ENCODE measurements at places on chromosomes 1 and 21.

DNA sequence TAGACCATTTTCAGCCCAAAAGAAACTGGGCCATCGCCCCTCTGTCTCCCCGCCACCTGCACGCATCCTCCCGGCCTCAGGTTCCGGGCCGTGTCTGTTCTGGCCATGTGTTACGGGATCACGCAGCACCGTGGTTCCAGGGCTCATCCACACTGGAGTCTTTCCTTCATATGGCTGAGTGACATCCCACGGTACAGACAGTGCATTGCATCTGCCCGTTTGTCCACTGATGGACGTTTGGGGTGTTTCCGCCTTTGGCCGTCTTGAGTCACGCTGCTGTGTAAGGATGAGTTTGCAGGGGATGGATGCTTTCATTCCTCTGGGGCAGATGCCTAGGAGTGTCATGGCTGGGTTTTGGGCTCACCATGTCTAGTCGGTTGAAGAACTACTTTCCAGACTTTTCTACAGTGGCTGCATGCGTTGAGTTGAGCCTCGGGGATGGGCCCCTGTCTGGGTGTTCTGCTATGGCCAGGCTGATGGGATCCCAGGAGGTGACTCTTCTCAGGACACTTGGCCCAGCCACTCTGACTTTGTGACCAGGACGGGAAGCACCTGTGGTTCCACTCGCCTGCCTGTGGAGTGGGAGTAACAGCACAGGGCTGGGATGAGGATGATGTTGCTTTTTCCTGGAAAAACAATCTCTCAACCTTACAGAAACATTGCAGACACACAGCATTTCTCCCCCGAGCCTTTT is 16.8 kb downstream of the RRP1 start:
- DNase-seq = no peak

- DNase-seq = no peak
Measured at GRCh38 chr1:63342402-63342801, 20.0 kb downstream of the FOXD3 start.

DNA sequence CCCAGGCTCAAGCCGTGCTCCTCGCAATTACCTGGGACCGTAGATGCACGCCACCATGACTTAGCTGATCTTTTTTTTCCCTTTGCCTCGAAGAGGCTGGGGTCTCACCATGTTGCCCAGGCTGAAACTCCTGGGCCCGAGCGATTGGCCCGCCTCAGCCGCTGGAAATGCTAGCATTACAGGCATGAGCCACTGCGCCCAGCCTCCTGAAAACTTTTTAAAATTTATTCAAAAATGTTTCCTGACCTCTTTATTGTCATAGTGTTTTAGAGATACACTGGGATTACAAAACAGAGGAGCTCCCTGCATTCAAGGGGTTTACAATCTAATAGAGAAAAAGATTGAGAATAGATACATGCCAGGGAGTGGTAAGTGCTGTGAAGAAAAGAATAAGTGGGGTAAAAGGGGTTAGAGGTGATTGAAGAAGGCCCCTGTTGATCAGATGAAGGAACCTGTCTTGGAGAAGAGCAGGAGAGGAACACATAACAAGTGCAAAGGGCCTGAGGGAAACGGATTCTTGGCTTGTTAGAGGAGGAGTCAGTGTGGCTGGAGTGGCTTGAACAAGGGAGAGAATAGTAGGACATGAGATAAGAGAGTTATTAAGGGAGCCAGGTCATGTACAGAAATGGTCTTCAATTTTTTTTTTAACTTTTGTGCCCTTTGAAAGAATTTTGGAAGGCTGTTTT is 1.7 kb upstream of the TRIM33 start:
- no peak for DNase-seq

- no peak for DNase-seq
Measured at GRCh38 chr1:24874611-24875234, 55.4 kb downstream of the RUNX3 start.

DNA sequence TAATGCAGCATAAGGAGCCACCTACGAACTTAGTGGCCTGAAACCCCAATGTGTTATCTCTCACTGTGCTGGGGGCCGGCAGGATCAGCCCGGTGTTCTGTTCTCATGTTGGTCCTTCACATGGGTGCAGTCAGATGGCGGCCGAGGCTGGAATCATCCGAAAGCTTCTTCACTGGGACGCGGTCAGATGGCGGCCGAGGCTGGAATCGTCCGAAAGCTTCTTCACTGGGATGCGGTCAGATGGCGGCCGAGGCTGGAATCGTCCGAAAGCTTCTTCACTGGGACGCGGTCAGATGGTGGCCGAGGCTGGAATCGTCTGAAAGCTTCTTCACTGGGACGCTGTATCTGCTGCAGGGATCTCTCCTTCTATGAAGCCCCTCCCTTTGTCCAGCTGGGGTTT is 12.6 kb upstream of the PCBP3 start:
- no peak for DNase-seq

DNA sequence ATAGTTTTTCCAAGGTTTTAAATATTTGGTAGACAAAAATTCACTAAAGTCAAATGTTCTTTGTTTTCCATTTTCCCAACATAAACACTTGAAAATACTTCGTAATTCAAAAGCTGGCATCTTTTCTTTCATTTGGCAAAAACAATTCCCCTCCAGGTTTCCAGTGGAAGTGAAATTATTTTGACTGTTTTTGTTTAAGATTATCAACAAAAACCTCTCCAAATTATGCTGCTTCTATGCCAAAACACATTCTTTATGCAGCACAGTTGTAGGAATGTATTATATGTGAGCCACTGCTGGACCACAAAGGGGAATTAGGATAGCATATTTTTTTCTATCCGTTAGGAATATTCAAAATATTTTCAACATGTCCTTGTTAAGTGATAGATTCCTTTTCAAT is 44.1 kb downstream of the SLC5A9 start:
- no peak for DNase-seq

DNA sequence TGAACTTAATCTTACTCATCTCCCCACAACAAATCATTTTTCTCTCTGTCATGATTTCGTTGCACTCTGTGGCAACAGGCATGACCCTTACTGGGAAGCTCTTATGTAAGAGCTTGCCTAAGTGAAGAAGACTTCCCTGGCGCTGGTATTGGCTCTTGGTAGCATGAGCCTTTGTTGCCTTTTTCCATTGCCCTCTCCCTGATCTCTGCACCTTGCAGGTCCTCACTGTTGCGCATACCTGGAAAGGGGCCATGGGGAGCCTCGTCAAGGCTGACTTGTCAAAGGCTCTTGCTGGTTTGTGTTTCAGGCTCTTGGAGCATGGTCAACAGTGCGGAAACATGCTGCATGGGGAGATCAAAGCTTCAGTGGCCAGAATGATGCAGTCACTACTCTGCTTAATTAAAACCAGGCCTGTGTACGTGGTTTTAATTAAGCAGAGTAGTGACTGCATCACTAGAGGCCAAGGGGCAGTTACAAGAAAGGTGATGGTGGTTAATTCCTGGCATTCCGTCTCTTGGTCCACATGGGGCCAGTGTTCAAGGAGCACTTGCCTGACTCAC is 141.3 kb downstream of the SPATA46 start:
- no peak for DNase-seq

- DNase-seq = no peak
Measured at GRCh38 chr1:224734261-224734935, 118.3 kb downstream of the CNIH3 start.

DNA sequence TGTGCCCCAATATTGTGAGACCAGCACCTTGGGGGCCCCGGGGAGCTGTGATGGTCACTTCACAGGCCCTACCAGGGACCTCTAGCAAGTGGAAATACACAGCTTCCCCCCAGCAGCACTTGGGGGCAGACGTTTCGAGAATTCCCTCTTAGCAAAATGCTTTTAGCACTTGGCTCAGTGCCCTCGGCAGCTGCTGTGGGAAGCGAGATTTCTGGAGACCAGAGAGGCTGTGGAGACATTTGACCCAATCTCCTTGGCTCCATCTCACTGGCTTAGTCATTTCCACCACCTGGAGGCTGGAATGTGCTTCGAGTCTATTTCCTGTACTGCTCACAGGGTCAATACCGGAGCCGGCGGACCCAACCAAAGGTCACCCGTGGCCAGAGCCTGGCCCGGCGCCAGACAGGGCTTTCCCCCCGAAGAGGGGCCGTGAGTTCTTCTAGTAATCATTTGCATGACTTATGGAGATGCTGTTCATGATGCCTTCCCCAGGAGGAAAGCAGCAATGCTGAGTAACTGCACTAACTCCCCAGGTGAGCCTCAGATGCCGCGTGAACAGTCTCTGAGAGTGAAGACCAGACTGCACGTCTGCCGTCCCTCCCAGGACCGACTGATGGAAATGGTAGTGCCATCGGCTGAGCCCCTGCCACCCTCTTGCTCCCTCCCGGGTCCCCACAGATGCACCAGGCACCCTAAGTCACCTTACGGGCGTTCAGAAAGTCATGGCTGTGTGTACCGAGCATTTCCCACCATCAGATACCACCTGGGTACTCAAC is 4.4 kb upstream of the C2CD2 start:
- peak; percentile 20 for DNase-seq

DNA sequence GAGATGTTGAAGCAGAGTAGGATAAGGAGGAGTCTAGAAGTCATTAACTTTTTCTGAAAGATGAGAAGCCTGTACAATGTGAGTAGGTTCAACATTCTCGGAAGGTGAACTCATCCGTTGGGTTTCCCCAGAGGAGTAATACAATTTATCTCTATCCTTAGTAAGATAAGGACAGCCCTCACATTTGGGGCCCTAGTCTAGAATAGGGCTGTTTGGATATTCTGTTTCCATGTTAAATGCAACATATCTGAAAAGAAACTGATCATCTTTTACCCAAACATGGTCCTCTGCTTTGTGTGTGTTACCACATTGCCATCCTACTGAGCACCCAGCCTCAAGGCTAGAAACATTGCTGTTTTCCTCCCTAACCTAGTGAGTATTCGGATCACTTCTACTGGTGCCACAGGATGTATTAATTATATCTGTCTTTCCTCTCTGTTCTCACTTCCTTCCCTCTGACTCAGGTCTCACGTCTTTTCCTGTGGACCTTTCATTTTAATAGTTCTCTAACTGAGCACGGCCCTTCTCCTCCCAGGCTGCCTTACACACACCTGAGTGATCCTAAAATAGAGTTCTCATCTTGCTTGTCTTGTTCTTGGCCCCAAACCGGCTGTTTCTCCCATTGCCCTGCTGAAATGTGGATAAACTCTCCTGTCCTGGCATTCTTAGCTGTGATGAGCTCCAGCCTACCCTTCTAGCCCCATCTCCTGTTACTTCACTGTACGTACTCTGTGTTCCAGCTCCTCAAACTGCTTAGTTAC is 91.7 kb downstream of the CDC14A start:
- DNase-seq = no peak

DNA sequence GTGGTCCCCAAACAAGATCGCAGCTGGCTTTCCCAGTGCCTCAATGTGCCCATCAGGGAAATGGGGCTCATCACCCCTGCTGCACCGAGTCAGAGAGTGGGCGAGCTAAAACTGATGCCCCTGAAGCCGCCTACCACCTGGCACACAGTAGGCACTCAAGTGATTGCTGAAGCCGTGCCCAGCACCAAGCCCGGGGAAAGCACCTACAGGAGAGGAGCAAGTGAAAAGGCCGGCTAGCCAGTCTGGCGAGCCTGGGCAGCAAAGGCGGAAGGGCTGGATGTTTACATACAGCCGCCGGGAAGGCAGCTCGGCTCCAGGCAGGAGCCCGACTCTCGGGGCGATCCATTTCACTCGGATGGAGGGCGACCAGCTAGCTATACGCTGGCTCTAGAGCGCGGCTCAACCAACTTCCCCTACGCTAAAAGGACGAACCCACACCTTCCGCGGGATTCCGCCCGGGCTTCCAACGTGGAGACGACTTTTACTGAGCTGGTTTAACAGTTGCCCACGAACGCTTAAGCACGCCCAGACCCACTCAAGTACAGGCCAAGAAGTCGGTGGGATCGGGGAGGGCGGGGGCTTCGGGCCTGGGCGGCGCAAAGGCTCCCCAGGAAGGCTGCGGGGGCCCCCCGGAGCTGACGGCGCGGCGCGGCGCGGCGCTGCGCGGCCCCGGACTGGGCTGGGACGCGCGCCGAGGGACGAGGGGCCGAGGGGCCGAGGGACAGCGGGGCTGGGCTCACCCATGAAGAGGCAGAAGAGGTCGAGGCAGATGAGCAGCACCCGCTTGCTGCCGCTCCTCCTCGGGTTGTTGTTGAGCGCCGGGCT is 1.0 kb downstream of the PLPP3 start:
- peak; percentile 46 for DNase-seq

- DNase-seq = no peak
Measured at GRCh38 chr1:235933017-235933765, 66.5 kb upstream of the LYST start.

GRCh38 chr1:211710566-211711314 is 35.3 kb upstream of the NEK2 start:
- no peak for DNase-seq

GRCh38 chr1:209560952-209561351 is 22.6 kb upstream of the CAMK1G start:
- DNase-seq = no peak

- DNase-seq = no peak
Measured at GRCh38 chr1:22788254-22788661, 77.6 kb downstream of the EPHB2 start.

GRCh38 chr1:106907795-106908194 is 148.7 kb upstream of the PRMT6 start:
- DNase-seq = peak; percentile 49

DNA sequence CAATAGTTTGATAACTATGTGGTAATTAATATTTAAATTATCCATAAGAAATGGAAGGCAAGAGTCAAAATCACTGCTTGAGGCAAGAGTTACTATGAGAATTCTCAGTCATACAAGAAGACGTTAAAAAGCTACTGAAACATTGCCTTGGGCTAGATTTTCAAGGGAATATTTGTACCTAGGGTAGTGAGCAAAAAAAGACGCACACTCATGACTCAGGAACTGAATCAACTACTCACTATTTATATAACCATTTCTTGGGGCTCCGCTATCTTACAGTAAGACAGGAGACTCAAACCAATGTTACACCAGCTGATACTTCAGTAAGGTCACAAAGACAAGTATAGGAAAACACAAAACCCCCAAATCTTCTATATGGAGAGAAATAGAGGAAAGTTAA is 151.5 kb upstream of the RNPC3 start:
- no peak for DNase-seq

- DNase-seq = peak; percentile 30
Measured at GRCh38 chr1:151131701-151132334, 14.6 kb downstream of the SEMA6C start.

DNA sequence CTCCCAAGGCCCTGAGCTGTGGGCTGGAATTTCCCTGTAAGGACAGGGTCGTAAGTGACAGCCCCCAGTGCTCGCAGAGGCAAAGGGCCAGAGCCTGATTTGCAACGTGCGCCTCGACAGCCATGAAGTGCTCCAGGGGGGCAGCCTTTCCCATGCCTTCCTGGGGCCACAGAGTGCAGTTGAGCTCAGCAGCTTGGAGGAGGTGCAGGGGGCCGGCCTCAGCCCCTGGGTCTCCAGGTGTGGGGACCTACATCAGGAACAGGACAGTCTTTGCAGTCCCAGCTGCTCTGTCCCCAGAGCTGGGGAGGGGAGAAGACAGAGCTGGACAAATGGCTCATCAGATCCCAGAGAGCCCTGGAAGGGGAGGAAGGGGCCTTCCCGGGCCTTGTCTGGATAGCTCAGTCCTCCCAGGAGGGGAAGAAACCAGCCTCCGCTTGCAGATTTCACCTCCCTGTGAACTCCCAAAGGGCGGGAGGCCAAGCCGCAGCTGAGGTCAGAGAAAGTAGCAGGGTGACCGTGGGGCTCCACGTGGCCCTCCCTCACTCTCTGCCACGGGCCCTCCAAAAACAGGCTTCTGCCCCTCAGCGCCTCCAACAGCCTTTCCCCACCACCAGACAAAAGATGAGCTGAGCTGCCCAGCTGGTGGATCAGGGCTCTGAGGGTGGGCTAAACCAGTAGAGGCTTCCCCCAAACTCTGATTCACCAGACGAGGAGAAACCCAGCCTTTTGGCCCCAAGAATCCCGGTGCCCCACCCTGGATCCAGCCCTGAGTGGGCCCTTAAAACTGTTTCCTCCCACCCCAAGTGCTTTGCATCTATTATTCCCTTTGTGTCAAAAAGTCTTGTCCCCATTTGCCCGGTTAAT is 76.5 kb downstream of the DHRS3 start:
- DNase-seq = no peak
